ENCODE measurements at places on chromosomes 3 and 15. TPM values are rescaled to one million over a fixed set of nuclear protein-coding genes. Genes with fewer than 3 reads are reported as not detected.

C3orf22 gene
- polyA plus RNA-seq, result not detected

HGD gene
- polyA plus RNA-seq, result 0.47 TPM

ATP13A4 gene
- 0.48 TPM for polyA plus RNA-seq

ACVR2B gene
- polyA plus RNA-seq, result 13.6 TPM

RBP2 gene
- 0.32 TPM for polyA plus RNA-seq

SLC25A36 gene
- polyA plus RNA-seq, result 66.3 TPM

RPP25 gene
- 0.75 TPM for polyA plus RNA-seq

P2RY14 gene
- polyA plus RNA-seq, result 1.4 TPM

EXD1 gene
- 0.06 TPM for polyA plus RNA-seq

KLF15 gene
- 1.7 TPM for polyA plus RNA-seq

ZIC1 gene
- polyA plus RNA-seq, result 24.8 TPM

C2CD4B gene
- polyA plus RNA-seq, result 1.8 TPM

DNAJA4 gene
- 92.8 TPM for polyA plus RNA-seq

HCLS1 gene
- 6.3 TPM for polyA plus RNA-seq

DNA sequence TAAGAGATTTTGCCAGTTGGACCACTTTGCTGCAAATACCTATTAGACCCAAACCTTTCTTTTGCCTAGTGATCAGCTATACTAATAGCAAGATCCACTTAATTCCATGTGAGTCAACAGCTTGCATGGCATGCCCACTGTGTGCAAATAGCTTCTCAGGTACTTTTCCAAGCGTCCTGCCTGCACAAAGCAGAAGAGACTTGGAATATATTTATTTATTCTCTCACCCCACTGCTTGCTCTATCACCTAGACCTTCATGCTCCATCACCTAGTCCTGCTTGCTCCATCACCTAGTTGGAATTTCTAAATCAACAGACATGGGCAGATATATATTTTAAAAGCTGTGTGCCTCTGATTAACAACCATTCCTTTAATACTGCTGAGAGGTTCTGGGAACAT, 47.6 kb downstream of the MBNL1 start:
- no peak for DNase-seq

DNA sequence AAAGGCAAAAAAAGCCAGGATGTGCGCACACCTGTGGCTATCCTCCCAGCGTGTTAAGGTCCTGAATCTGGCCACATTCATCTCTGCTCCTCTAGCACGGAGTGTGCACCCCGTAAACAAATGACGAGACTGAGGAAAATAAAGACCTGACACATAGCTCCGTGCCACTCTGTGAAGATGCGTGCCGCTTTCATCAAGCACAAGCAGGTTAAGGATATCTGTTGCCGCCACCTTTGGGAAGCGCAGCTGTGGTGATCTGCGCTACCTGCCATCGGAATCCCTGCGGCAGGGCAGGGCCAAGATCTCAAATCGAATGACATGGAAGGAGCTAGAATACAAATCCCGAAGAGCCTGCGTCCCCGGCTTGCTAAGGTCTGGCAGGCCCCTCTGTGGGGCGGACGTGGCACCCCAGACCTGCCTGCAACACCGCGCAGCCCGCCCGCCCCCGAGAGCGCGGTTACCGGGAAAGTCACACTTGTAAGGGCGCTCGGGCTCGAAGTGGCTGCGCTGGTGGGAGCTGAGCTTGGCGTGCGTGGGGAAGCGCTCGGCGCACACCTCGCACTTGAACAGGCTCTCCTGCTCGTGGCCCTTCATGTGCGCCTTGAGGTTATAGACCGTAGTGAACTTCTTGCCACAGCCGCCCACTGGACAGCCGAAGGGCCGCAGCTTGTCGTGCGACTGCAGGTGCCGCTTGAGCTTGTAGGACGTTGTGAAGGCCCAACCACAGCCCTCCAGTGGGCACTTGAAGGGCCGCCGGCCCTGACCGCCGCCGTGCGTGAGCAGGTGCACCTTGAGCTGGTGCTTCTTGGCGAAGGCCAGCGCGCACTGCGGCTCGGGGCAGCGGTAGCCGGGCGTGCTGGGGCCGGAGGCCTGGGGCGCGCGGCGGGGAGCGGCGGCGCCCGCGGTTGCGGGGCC, 936 bp downstream of the ZXDC start:
- no peak for DNase-seq

DNA sequence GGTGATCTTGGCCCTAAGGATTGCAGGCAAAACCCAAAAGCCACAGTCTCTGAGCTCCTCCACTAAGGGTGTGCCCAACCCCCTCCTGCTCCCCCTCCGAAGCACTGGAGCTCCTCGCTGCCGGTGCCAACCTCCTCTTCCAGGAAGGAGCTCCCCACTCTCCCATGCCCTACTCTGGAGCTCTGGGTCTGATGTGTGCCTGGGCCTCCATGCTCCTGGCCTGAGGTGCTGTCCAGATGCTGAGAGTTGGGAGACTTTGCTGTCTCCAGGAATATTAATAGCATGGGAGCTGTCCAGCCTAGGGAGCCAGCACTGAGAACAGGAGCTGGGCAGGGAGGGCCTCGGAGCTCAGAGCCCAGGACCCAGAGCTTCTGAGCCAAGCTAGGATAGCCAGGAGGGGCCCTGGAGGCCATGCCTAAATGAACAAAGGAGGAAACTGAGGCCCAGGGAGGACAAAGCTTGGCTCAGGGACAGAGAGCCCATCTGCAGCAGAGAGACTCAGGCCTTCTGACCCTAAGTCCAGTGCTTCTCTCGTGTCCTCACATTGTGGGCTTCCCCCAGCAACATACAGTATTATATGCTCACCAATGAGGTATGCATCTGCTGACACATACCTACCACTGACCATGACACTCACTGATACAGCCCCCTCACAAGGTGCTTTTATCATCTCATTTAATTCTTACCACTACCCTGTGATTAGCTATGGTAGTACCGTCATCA, 36.9 kb upstream of the HERC1 start:
- peak; percentile 58 for DNase-seq

GRCh38 chr15:35545316-35545823, 595 bp downstream of the DPH6 start:
- DNase-seq, result peak; percentile 26

DNA sequence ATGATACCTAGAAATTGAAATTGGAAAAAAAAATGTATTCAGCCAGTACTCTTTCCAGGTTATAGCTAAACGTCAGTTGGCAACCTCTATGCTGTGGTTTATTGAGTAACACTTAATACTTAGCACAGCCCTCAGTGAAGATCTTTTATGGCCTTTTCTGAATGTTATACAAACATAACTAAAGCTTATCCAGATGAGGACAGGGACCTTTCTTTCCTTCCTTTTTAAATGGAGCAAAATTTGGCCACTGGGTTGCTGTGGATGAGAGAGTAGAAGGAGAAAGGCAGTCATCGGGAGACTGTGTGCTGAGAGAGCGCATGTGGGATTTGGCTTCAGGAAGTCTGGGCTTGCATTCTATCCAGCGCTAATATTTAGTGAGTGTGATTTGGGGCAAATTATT, 36.1 kb downstream of the IGF1R start:
- DNase-seq, result peak; percentile 31

DNA sequence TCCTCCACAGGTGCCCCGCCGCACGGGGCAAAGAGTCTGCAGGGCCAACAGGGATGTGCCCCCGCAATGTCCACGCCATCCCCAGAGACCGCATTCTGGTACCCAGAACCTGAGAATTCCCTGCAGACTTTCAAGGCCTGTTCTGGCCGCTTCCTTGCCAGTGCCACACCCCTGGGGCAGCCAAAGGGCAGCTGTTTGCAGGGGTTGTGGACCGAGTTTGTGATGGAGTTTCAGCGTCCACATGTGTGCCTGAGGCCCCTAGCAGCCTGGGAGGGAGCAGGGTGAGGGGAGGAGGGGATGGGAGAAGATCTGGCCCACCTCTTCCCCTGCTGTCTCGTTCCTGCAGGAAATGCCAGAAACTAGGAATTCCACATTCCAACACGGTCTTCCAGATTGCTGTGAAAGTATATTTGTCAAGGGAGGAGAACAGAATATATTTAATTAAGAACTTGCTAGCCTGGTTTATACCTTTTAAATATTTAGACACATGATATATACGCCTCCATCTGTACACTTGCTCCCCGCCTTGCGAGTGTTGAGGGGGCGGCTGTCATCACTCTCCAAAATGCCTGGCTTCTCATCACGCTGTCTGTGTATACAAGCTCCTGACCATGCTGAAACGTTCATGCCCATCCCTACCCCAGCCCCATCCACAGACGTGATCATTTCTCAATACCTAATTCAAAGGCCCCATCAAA, 31.1 kb upstream of the RASA2 start:
- no peak for DNase-seq

GRCh38 chr3:188931531-188931930, 240.2 kb upstream of the TPRG1 start:
- DNase-seq, result no peak

- no peak for DNase-seq
Measured at GRCh38 chr3:188689101-188689574, 482.6 kb upstream of the TPRG1 start.

GRCh38 chr15:79610021-79610420, 177.9 kb downstream of the MINAR1 start:
- DNase-seq, result no peak

GRCh38 chr15:95013381-95013780, 782.0 kb downstream of the MCTP2 start:
- no peak for DNase-seq

- DNase-seq, result no peak
Measured at GRCh38 chr15:59444980-59445545, 7.1 kb downstream of the FAM81A start.

GRCh38 chr3:66483409-66483906, 17.4 kb downstream of the LRIG1 start:
- no peak for DNase-seq

GRCh38 chr3:133937061-133937686, 41.5 kb upstream of the RAB6B start:
- DNase-seq, result no peak

GRCh38 chr3:4765212-4765611, 214.0 kb upstream of the BHLHE40 start:
- no peak for DNase-seq

- DNase-seq, result no peak
Measured at GRCh38 chr3:38000965-38001455, 10.4 kb downstream of the VILL start.

DNA sequence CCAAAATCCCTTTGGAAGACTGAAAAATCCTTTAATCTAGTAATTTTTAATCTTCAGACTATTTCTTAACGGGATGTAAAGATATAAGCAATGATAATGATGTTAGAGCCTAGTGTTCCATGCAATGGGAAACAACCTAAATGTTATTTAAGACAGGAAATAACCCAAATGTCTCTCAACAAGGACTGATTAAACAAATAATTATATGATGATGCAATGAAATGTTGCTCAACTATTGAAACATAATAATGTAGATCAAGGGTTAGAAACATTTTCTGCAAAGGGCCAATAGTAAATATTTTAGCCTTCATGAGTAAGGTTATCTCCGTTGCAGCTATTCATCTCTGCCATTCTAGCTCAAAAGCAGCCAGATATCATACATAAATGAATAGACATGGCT, 275.4 kb downstream of the NEK10 start:
- DNase-seq, result no peak

- no peak for DNase-seq
Measured at GRCh38 chr15:75366163-75366562, 2.2 kb downstream of the MAN2C1 start.

DNA sequence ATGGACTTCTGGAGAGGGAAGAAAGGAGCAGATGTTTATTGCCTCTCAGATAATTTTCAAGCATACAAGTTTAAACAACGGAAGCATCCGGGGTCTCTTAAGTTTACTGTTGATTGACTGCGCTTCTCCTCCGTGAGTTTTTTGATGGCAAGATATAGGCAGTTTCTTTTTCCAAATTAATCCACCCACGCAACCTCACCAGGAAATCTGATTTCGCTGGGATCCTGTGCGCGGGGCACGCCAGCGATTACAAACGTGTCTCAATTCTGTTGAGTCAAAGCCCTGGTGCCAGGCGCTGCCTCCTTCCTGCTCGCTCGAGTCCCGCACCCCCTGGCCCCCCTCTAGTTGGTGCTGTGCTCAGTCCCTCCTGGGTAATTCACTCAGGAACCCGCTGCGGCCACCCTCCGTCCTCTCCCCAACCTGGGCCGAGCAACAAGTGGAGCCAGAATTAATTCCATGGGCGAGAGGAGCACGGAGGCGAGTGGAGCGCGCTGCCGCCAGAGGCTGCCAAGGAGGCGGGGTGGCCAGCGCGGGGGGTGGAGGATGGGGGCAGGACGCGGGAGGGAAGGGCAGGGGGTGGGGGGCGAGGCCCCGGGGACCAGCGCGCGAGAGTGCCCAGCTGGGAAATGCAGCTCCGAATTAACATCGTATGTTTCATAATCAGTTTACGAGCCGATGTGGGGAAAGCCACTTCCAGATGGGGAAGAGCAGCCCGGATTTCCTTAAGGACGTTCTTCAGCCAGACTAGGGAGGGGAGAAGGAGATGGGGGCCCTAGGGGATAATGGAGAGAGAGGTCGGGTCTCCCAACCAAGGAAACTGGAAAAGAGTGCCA, 6.0 kb downstream of the WNT5A start:
- no peak for DNase-seq

DNA sequence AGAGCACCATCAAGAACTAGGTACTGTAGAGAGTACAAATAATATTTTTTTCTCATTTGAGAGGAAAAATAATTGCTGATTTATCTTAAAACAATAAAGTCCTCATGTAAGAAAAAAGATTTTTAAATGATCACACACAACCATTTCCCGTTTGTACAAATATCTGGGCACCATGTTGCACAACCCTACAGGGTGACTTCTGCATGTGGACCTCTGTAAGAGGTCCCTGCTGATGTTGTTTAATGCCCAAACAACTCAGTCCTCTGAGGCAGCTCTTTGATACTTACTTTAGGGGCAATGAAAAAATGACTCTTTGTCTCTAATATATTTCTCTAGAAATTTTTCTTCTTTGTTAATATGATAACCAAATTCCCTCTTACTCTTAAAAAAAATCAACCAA, 168.1 kb upstream of the SATB1 start:
- no peak for DNase-seq

DNA sequence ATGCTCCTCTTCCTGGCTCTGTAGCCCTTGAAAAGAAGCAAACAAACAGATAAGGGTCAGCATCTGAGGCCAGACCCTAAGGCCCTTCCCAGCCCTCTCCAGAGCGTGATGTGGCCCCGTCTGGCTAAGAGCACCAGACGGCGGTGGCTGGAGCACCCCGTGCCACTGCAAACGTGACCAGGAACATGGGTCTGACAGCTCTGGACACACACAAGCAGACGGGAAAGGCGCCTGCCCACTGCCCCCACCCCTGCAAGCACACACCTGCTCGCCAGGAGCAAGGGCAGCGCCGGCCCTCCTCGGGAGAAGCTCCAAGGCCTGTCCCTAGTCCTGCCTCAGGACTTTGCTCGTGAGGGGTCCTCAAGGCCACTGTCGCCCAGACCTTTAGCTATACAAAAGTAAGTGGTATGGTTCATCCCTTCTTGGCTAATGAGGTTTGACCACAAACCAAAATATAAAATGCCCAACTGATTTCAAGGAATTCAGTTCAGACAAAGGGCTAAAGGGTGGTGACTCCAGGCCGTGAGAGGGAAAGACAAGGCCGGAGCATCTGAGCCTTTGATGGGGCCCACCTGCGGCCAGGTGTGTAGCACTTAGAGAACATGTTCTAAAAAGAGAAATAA, 90.4 kb downstream of the XXYLT1 start:
- no peak for DNase-seq
